Bone marrow (tissue), 2 donors: ENCODE measurements at places on chromosomes 6 and 20.

- DNase-seq = no peak
These were observed 104.4 kb upstream of the ESR1 start for GRCh38 chr6:151702851-151703658.

- DNase-seq = no peak
These were observed 149.2 kb downstream of the MOXD1 start for GRCh38 chr6:132252113-132252512.

GRCh38 chr6:105836889-105837288, 249.2 kb upstream of the PRDM1 start:
- no peak for DNase-seq

- no peak for DNase-seq
These were observed 42.1 kb downstream of the MDFI start for GRCh38 chr6:41680182-41680965.

GRCh38 chr6:137894779-137895385, 27.8 kb downstream of the TNFAIP3 start:
- no peak for DNase-seq

- DNase-seq = peak; percentile 24
These were observed 37.4 kb upstream of the FAM83C start for GRCh38 chr20:35329435-35330139.

DNA sequence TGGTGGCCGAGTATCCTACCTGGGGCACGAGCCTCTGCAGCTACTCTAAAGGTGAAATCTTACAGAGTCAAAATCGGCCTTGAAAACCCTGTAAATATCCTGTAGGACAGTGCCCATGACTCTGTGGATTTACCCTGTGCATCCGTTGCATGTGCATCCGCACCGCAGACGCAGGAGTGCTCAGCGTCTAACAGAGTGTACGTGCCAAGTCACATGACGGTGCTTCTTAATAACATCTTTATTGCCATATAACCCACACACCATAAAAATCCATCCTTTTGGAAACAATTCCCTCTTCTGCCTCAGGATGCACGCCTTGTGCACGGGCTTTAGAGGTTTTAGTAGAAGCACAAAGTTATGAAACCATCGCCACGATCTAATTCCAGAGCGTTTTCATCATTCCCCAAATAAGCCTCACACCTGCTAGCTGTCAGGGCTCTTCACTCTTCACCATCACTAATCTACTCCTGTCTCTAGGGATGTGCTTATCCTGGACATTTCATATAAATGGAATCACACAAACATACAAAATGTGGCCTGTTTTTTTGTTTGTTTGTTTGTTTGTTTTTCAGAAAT, 384.5 kb upstream of the SULF2 start:
- no peak for DNase-seq

DNA sequence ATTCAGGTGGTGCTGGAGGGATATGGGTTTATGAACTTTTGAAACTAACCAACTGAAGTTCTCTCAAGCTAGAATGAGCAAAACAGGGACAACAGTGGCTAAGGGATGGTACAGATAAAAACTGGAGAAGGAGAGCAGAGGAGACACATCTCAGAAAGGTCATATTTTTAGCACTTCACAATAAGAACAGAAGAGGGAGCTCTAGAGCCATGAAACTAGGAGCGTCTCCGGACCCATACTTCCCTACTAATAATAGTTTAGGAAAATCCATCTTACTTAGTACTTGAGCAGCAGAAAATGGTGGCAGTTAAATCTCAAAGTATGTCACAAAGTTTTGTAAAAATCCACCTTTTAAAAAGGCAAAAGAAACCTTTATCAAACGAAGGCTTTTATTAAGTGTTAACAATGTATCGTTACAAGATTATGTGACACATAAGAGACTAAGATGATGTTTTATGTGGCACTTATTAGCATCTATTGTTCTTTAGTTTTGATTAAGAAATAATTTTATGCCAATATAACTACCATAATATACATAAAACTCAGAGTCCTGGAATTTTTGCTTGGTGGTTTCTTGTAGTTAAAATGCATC, 278.6 kb downstream of the TBC1D32 start:
- DNase-seq = no peak

DNA sequence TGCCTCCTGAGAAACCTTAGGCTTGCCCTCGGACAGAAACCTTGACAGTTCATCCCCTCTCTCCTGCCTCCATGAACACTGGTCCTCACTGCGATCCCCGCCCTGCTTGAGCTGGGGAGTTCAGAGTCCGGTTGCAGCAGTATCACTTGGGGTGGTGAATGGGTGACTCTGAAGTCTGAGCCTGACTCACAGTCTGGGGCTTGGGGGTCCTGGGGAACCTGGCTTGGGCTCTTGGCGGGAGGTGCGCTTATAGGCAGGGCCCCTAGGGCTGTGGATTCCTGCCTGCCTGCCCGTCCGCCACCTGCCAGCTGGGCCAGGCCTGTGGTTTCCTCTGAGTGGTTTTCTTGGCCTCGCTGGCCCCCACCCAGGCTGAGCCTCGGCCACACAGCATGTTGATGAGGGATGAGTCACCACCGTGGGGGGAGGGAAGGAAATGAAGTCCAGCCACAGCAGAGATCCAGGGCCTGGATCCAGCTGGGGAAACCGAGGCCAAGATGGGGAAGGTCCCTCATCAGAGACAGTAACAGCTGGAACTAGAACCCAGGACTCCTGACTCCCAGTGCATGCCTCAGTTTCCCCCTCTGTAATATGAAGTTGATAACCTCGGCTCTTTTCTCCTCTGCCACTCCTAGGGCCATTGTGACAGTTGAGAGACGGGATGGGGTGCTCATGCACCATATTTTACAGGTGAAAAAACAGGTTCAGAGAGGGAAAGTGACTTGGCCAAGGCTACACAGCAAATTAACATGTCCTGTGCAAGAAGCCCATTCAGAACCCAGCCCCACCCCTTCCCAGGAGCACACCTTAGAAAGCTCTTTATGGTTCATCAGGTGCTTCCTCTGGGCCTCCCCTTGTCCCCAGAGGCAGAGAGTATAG, 9.2 kb downstream of the FOXS1 start:
- peak; percentile 75 for DNase-seq

GRCh38 chr6:5497896-5498578, 236.7 kb downstream of the FARS2 start:
- DNase-seq = no peak

- DNase-seq = no peak
These were observed 10.7 kb upstream of the GSTA4 start for GRCh38 chr6:53005663-53006250.

GRCh38 chr6:27668442-27669294, 195.8 kb upstream of the ZNF184 start:
- DNase-seq = no peak

DNA sequence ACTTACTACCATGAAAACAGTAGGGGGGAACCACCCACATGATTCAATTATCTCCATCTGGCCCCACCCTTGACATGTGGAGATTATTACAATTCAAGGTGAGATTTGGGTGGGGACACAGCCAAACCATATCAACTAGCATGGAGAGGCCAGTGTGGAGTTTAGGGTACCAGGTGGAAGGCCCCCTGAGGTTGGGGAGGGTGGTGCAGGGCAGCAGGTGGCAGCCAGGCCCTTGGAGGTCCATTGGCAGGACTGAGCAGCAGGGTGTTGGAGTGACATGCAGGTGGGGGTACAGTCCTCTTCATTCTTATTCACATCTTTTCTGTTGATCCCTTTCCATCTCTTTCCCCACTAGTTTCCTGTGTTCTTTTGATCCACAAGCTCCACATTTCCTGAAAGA, 42.9 kb downstream of the PHACTR3 start:
- DNase-seq = no peak

DNA sequence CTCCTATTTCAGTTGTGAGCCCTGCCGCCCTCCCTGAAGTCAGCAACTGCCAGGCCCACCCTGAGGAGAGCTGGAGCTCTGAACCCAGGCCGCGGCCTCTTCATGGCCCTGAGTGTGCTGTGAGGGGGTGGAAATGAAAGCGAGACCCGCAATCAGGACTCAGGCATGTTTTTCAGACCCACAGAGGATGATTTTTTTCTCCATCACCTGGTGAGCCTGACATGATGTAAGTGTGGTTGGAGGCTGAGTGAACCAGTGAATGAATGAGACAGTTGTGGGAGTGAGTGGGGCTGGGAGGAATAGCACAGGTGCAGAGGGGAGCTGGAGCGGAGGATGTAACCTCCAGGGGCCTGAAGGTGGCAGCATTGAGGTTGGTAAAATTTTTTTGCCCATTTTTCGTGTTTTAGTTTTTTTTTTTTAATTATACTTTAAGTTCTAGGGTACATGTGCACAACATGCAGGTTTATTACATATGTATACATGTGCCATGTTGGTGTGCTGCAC, 18.3 kb downstream of the RAET1L start:
- DNase-seq = no peak

DNA sequence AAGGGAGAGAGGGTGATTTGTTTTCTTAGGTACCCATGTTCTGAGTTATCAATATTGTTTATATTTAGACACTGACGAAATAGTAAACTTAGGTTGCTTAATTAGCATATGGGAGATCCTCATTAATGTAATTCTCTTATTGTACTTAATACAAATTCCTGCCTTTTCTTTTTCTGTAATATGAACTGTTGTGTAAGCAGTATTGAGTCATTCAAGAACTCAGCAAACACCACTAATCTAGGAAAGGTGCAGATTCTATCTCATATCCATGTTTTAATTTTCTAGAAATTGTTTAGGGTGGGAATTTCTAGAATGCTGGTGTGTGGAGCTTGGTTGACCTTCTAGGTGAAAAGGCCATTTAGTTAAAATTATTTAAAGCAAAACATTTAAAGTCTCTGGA, 216.0 kb downstream of the ZFAND3 start:
- DNase-seq = no peak

- no peak for DNase-seq
These were observed 318.7 kb downstream of the SOX4 start for GRCh38 chr6:21912151-21912832.

GRCh38 chr20:38997622-38998021, 35.5 kb downstream of the DHX35 start:
- no peak for DNase-seq

DNA sequence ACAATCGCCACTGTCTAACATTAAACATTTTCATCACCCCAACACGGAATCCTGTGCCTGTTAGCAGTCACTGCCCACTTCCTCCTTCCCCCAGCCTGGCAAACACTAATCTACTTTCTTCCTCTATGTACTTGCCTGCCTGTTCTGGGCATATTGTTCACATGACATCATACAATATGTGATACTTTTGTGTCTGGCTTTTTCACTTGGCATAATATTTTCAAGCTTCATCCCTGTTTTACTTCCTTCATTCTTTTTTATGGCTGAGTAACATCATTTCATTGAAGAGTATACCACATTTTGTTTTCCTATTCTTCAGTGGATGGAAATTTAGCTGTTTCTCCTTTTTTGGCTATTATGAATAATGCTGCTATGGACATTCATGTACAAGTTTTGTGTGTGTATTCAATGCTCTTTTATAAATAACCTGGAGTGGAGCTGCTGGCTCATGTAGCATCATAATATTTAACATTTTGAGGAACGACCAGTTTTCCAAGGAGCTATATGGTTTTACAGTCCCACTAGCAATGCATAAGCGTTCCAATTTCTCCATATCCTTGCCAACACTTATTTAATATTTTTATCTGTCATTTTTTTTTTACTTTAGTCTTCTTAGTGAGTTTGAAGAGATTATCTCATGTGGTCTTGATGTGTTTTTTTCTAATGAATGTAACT, 360.1 kb downstream of the HDGFL1 start:
- peak; percentile 37 for DNase-seq

DNA sequence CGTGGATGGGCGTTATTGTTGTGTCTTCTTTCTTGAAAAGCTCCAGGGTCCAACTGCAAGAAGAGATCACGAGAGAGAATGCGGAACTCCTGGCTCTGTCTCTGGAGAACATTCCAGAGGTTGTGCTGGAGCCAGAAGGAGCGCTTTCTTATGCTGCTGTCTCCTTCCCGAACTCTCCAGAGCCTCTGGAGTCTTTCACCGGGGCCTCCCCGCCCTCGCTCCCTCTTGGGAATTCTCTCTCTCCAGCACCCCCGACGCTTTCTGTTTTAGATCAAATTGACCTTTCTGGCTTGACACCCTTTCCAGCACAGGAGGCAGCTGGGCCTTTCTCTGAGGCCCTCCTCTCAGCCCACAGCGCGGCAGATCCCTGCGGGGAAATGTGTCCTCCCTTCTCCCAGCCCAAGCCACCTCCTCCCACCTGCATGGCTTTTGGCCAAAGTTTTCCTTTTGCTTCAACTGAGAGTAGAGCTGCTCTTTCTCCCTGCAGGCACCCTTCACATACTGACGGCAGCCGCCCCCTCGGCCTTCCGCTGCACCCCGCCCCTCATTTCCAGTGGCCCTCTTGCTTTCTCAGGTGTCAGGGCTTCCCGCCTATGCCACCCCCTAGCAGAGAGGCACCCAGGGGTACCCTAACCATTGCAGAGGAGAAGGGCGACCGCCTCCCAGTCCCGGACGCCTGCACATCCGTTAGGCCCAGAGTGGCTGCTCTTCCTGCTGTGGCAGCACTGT, 6.6 kb upstream of the CCR6 start:
- no peak for DNase-seq

DNA sequence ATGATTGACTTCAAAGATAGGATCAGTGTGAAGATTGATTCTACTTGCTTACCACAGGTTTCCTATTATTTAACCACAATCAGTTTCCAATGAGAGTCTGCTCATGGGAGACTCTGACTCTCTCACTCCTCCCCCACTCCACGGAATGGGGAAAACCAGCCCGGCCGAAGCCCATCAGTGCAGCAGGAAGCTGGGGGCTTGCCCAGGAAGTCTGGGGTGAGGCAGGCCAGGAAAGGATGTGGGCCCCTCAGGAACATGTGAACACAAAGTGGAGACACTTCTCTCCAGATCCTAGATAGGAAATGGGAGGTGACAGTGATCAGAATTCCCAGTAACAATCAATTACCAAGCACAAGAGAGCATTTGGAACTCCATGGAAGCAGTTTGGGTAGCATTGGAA, 144.2 kb downstream of the TTLL2 start:
- no peak for DNase-seq

DNA sequence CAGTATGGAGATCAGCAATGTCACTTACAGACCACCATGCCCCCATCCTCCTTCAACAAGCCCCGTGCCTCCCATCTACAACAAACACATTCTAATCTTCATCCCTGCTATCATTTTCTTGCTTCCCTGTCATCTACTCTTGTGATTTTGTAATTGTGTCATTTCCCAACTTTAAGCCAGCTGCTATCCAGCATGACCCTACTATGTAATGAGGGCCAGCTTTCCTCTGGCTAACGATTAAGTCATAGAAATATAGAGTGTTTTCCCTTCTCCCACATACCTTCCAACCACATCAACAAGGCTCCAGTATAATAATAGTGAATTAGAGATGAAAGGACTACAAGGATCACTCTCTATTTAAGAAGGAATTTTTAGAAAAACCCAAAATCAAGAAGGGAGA, 607.0 kb downstream of the TENT5A start:
- DNase-seq = no peak
